Non-pigmented ciliary epithelial cell (primary cell): ENCODE measurements at places on chromosomes 13 and 19.

- no peak for DNase-seq
Measured at GRCh38 chr13:33208290-33209220, 77.0 kb downstream of the STARD13 start.

DNA sequence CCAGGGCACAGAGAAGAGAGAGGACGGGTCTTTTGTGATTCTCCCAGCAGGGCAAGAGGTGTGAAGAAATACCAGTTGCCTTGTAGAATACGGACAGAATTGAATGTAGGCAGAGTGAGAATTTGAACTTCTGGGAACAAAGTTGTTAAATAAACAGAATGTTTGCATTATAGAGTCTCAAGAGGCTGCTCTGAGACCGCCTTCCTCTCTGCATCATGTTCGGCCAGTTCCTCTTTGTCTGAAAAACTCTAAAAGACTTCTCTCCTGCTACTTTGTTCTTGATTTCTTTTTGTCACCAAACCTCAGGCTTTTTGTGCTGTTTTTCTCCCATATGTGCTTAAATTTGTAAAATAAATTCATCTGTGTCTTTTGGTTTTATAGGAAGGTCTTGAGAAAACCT, 256.4 kb downstream of the DLEU7 start:
- DNase-seq: no peak

DNA sequence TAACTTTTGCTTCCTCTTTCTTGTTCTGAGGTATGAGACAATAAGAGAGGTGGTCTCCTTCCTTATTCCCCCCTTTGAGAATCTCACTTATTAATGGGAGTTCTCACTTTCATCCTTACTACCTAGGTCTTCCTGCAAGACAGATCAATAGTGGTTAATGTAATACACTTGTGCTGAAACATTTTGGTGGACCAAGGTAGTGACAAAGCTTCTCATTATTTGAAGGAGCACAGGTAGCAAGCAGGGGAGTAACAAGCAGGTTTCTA, 17.9 kb downstream of the ZNF700 start:
- DNase-seq: no peak

DNA sequence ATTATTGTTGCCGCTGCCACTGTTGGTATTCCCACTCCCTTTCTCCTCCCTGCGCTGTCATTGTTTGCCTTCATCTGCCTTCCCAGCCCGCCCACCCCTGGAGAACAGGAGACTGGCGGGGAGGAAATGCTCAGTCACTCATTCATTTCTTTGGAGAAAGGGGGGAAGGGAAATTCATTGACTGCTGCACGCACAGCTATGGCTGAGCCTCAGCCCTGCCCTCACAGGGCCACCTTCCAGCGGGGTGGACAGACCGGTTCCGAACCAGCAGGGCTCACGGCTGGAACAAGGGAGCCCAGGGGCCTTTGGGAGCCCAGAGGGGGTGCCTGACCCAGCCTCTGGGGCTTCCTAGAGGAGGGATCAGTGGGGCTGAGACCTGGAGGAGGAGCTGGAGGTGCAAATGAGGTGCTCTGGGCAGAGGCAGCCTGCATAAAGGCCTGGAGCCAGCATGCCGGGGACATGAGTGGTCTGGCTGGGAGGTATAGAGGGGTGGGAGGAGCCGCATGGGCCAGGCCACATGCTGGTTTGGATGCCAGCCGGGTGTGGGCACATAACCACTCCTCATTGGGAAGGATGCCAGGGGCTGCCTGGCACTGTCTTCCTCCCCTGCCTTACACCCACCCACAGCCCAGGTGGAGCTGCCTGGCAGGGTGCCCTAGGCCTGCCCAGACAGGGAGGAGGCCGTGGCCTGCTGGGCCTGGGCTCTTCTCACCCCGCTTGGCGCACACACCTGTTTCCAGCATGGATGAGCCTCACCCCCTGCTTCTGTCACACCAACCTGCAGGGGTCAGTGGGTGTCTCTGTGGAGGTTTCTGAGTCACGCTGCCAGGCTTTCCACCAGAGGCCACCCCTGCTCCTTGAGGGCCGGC, 26.8 kb downstream of the PPP5C start:
- DNase-seq: no peak

- no peak for DNase-seq
Measured at GRCh38 chr13:93307136-93307535, 80.5 kb downstream of the GPC6 start.

DNA sequence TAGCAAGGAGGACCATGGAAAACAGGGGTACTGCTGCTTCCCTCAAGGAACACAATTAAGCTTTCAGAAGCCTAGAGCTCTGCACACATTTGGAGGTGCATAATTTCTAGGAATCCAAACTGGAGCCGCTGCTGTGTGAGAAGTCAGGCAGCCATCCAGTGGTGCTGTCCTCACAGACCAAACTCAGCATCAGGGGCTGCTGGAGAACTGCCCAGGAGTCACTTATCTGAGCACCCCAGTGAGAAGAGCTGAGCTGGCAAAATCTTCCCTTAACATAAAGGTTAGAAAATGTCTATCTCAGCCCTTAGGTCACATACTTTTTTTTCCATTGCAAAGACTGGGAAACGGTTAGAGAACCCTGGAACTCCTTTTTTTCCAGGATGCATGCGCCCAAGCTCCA, 72.8 kb downstream of the ATP7B start:
- no peak for DNase-seq

DNA sequence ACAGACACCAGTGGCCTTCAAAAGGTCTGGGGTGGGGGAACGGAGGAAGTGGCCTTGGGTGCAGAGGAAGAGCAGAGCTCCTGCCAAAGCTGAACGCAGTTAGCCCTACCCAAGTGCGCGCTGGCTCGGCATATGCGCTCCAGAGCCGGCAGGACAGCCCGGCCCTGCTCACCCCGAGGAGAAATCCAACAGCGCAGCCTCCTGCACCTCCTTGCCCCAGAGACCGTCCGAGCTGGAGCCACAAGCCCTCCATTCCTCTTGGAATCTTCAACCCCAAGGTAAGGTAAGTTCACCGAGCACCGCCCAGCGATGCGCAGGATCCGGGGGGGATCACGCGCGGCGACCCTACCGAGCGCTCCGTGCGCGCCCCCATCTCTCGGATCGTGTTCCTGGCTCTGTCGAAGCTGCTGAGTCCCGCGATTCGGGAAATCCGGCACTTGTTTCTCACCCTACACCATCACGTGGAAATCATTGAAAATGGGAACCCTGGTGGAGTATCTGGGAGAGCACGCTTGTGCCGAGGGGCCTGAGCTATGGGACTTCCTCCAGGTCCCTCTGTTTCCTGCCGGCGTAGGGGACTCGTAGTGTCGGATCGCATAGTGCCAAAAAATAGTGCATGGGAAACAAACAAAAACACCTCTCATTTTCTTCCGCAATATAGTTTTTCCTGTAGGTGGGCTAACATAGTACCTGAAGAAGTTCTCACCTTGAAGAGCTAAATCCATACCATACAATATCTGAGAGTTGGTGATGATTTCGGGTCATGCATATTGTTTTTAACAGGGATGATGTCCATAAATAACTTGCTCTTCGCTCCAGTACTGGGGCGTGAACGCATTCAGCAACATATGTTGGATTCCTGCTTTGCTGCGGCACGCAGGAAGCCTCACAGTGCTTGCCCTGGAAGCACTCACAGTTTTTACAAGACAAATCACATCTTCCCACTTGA, 9.3 kb downstream of the PDX1 start:
- no peak for DNase-seq
